ENCODE measurements at places on chromosomes 3 and 15. TPM values are rescaled to one million over a fixed set of nuclear protein-coding genes. Genes with fewer than 3 reads are reported as not detected.

DNA sequence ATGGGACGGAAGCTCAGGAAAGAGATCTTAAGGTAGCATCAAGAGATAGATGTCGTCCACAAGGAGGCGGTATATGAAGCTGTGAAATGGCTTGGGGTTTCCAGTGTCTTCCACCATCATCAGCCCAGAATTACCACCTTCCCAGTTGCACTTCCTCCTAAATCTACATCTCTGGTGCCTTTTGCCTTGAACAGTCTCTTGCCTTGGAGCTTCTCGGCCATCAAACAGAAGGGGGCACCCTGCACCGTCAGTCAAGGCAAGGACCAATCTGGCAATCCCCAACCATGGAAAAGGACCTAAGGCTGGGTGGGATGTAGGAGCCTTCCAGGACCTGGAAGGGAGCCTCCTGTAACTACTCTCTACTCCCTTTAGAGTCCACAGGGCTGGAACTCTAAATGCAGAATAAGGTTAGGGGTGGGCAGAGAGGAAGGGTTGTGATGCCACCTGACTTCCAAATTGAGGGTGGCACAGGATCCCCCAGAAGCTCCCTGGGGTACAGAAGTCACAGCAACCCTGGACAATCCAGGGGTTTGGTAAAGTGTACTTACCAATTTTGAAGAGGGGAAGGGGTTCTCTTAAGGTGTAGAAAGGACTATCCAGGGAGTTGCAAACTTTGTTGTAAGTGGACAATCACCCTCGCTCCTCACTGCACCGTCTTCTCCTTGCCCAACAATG is 1.0 kb upstream of the RYR3 start:
- no peak for DNase-seq

GRCh38 chr15:76332796-76333195 is 3.8 kb upstream of the ISL2 start:
- DNase-seq = no peak

- no peak for DNase-seq
Measured at GRCh38 chr3:43764056-43764455, 73.3 kb downstream of the ABHD5 start.

- peak; percentile 13 for DNase-seq
Measured at GRCh38 chr3:117526470-117527079, 817.0 kb downstream of the TUSC7 start.

GRCh38 chr15:56327721-56328502 is 37.3 kb upstream of the TEX9 start:
- DNase-seq = no peak

DNA sequence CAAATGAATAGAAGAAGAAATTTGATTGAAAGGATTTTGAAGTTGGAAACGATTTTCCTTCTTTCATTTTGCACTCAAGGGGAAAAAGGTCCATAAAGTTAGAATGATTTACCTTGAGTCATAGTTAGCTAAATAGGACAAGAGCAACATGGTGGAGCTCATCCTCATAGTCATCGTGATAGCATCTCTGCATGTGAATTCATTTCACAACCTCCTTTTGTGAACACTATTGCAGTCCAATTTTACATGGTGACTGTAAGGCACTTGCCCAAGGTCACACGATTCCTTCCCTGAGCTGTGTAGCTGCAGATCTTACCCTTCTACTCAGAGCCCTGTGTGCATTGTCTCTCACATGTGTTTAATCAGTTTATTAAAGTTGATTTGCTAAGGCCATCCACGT is 359.8 kb upstream of the C2CD4B start:
- no peak for DNase-seq

GRCh38 chr3:151875759-151876158 is 2.3 kb downstream of the SUCNR1 start:
- no peak for DNase-seq

GRCh38 chr3:112132975-112133448 is at the start of gene GCSAM:
GCSAM (minus strand) TSS chr3:112133248; CDS start chr3:112133120, 128 bp downstream.
- DNase-seq = peak; percentile 37

DNA sequence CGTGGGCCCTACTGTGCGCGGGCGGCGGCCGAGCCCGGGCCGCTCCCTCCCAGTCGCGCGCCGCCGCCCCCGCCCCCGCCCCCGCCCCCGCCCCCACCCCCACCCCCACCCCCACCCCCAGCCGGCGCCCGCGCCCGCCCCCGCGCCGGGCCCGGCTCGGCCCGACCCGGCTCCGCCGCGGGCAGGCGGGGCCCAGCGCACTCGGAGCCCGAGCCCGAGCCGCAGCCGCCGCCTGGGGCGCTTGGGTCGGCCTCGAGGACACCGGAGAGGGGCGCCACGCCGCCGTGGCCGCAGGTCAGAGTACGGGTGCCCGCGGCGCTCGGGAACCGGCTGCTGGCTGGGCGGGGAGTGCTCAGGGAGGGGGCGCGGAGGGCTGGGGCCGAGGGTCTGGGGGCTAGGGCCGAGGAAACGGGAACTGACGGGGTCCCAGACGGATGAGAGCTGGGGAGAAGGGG is 1.1 kb upstream of the PPARG start:
- DNase-seq = peak; percentile 24

- DNase-seq = no peak
Measured at GRCh38 chr3:10901296-10901945, 85.4 kb downstream of the SLC6A11 start.

- no peak for DNase-seq
Measured at GRCh38 chr3:196666001-196666867, 26.7 kb downstream of the NRROS start.

DNA sequence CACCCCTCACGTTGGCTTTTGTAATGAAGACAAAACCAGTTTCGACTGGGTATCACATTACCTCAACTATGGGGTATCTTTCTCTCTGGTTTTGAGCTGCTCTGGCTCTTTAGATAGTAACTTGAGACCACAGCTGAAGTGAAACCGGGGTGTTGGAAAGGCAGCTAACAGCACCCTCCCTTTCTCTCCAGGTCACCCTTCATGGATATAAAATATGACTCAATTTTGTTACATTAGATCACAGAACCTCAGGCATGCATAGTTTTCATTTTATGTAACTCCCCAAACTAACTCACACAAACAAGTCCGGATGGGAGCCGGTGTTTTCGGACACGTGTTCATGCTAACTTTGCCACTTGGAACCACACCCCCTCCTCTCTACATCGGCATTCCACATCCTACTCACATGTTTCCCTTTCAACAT is 90.7 kb downstream of the NR2F2 start:
- no peak for DNase-seq

GRCh38 chr15:52180196-52180835 is 10.9 kb downstream of the GNB5 start:
- DNase-seq = no peak

EFCC1 gene
- 25.1 TPM for total RNA-seq

ITIH1 gene
- total RNA-seq = 4.8 TPM

STRC gene
- total RNA-seq = 1.6 TPM

ANKUB1 gene
- total RNA-seq = not detected

Measured in mucosa of gallbladder (tissue), 1 donor.